ENCODE measurements at places on chromosomes 6 and 20.

DNA sequence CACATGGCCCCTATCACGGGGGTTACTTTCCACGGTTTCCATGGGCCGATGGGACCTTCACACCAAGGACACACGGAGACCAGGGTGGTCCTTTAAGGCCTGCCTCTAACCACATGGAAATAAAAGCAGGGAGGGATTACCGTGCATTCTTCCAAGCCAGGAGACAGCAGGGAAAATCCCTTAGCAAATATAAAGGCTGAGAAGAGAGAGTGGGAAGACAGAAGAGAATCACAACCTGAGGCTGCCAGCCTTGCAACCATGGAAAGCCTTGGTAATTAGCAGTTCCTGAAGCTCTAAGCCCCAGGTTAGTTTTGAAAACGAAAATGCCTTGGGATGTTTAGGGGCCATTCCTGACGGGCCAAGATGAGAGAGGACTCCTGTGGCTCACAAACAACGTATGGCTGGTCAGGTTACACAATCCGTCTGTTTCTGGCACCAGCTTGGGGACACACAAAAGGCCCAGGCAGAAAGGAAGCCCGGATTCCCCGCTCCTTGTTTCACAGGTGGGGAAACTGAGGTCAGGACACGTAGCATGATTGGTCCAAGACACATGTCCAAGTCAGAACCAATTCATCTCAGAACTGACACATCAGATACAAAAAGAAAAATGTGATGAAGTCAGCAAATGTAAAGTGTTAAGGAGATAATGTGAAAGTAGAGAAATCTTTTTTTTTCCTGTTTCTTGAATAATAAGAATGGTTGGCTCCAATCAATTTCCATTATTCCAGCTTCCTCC, 2.8 kb downstream of the PREX1 start:
- no peak for DNase-seq

GRCh38 chr6:13400772-13401171, 72.4 kb upstream of the TBC1D7 start:
- DNase-seq: no peak

- DNase-seq: no peak
Observed at GRCh38 chr6:3712827-3713665, 38.5 kb downstream of the PXDC1 start.

- DNase-seq: no peak
Observed at GRCh38 chr20:37528446-37529213, 954 bp upstream of the BLCAP start.

GRCh38 chr20:48825566-48825920, 2.3 kb downstream of the PREX1 start:
- DNase-seq: no peak

- no peak for DNase-seq
Observed at GRCh38 chr6:23218751-23219150, 649.4 kb downstream of the HDGFL1 start.

- DNase-seq: no peak
Observed at GRCh38 chr6:32178547-32179440, 589 bp downstream of the RNF5 start.

GRCh38 chr6:123829302-123829953, 25.8 kb downstream of the NKAIN2 start:
- no peak for DNase-seq

- no peak for DNase-seq
Observed at GRCh38 chr6:18088419-18089296, 33.8 kb downstream of the NHLRC1 start.

DNA sequence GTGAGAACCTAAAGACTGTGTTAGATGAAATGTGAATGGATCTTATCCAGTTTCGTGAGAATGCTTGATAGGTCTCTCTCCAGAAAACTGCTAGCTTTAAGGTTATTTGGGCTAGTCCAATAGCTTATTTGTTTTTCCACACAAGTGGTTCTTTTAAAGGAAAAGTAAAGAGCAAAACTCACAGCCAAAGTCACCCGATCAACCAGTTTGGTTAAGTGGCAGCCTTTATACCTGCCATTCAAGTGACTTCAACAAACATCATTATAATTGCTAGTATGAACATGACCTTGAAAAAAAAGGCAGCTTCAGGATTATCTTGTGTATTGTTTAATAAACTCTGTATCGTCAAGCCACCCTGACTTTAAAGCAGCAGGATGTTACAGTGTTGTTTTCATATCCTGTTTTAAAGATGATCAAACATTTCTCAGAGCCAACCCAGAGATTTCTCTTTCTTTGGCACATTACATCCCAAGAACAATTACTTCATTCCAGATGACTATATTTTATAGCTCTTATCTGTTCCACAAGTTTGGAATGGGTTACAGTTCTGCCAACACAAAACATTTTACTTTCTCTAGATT, 253.4 kb downstream of the EPHA7 start:
- no peak for DNase-seq

DNA sequence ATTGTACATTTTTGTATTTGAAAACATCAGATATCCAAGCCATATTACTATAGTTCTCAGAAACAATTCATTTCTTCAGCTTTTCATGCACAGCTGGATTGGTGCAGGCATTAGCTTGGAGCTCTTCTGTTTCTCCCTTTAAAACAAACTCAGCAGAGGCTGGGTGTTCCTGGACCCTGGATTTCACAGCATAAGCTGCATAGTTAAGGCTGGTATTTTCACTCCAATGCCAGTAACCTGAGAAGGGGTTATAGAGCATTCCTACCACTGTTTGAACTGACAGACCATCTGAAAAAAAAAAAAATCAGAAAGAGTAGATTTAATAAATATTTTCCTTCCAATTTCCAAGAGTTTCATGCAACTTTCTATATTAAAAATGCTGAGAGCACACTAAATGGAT, 20.1 kb upstream of the FAXC start:
- DNase-seq: no peak

DNA sequence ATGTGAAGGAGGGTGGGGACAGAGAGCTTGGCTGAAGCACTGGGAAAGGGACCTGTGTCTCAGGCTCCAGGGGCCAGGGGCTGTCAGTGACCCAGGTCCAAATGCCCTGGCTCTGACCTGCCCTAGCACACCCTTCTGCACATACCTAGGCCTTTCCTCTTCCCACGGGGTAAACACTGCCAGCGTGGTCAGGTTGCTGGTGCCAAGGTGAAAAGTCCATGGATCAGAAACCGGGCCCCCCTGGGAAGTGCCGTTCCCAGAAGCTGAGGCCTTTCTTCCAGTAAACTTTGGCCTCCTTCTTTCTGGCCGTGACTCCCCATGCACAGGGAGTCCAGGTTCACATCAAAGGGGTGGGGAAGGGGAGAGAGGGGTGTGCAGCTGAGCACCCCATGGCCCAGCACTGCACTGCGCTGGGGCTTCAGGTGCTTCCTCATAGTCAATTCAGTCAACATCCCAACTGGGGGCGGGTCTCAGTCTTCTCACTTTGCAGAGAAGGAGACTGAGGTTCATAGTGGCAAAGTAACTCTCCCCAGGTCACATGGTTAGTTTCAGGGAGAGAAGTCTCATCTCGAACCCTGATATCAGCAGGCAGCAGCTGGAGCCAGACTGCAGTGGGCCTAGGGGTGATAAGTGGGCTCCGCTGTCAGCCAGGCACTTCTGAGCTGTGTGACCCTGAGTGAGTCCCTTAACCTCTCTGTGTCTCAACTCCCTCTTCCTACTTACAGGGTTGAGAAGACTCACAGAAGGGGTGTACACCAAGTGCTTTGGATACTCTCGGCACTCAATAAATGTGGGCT, 17.0 kb downstream of the PCK1 start:
- DNase-seq: no peak

DNA sequence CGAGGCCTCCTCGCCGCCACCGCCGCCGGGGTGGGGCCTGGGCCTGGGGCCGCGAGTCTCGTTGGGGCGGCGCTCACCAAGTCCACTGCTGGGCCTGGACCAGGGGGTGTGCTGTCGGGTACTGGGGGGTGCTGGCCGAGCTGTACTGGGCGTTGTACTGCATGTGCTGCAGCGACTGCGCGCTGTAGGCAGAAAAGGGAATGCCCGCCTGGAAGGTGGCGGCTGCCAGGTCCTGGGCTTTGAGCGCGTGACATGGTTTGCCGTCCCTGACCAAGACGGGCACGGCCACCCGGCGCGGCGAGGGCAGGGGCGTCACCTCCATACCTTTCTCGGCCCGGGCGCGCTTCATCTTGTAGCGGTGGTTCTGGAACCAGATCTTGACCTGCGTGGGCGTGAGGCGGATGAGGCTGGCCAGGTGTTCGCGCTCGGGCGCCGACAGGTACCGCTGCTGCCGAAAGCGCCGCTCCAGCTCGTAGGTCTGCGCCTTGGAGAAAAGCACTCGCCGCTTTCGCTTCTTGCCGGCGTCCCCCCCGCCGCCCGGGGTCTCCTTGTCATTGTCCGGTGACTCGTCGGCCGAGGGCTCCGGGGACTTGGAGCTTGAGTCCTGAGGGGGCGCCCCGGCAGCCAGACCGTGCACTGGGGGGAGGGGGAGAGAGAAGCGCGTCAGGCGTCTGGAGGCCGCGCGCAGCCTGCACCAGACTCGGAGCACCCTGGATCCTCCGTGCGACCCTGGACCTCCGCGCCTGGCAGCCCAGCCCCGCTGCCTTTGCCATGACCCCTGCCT, 1.8 kb downstream of the NKX2-2 start:
- DNase-seq: no peak

GRCh38 chr6:159098636-159099106, 53.9 kb upstream of the TAGAP start:
- peak; percentile 64 for DNase-seq

DNA sequence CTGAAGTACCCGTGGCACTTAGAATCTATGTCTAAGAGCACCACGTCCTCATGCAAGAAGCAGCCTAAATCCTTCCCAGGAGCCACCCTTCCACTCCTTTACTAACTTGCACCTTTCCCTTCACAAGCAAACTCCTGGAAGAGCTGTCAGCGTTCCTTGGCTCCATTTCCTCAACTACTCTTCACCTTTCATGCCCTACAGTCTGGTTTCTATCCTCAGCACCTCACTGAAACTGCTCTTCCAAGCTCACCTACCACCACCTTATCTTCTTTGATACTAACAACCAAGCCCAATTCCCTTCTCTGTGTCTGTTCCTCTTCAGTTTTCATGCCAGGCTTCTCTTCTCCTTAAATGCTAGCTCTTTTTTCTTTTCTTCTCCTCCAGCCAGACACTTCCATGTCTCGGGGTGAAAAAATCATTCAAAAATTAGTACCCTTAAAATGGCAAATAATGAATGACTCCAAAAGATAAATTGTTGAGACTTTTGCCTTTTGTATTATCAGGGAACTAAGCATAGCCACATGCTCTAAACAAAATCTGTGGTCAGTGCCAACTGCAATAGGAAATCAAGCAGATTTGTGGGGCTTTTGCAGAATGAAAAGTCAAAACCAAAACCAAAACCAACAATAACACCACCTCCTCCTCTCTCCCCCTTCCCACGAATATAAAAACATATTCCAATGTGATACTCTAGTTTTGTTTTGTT, 149.6 kb upstream of the KCNK16 start:
- DNase-seq: no peak

- DNase-seq: no peak
Observed at GRCh38 chr6:35780719-35781118, at the start of gene CLPSL1. Gene CLPSL1 (plus strand): TSS chr6:35781019. CDS start chr6:35781111, 92 bp downstream.

DNA sequence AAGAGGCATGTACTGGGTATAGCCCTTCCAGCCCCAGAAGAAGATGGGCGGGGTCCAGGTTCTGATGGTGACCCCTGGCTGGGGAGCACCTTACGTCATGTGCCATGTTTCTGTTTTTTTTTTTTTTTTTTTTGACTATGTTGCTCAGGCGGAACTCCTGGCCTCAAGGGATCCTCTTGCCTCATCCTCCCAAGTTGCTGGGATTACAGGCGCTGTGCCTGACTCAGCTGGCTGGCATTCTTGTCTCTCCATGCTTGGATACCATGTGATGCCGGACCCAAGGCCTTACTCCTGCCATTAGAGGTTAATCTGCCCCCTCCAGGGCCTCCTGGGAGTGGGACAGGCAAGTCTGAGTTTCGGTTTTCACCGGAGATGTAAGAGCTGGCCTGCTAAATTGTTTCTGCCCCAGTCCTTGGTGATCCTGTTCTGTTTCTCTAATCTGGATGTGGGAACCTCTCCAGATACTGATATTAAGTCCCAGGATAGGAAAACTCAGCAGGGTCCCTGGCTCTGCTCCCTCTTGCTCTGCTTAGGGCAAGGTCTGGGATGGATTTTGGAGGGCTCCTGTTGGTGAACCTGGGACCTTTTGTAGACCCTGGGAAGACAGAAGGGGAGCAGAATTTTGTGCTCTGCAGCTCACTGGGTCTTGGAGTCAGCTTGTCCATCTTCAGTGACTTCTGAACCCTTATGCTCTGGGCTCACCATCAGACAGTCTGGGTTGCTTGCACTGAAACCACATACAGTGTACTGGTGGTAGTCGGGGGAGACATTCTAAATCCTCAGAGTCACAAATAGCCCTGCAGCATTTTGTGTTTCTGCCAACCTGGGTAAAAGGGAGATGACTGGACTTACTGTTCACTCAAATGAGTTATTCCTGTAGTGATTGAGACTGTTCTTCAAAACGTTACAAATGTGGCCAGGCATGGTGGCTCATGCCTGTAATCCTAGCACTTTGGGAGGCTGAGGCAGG, 45.1 kb downstream of the PTK7 start:
- DNase-seq: no peak

GRCh38 chr6:1657116-1657770, 47.5 kb downstream of the FOXC1 start:
- DNase-seq: no peak

- DNase-seq: no peak
Observed at GRCh38 chr20:20465252-20465651, 97.3 kb downstream of the INSM1 start.

- DNase-seq: no peak
Observed at GRCh38 chr6:162603231-162604015, 124.1 kb downstream of the PRKN start.

- DNase-seq: no peak
Observed at GRCh38 chr6:137036566-137037300, 8.0 kb downstream of the IL20RA start.

- no peak for DNase-seq
Observed at GRCh38 chr20:20292472-20292871, 75.4 kb upstream of the INSM1 start.

- DNase-seq: no peak
Observed at GRCh38 chr20:18513208-18513607, 5.5 kb downstream of the SEC23B start.

GRCh38 chr6:87920245-87920644, 127.4 kb upstream of the SPACA1 start:
- no peak for DNase-seq

Measured in stimulated activated CD4-positive, alpha-beta T cell treated with anti-CD3 and anti-CD28 coated beads, TNF-alpha, amount 100 ng/mL, for 1 hour (primary cell).